ENCODE measurements at places on chromosomes 2 and 18. TPM values are rescaled to one million over a fixed set of nuclear protein-coding genes. Genes with fewer than 3 reads are reported as not detected.
A peak's percentile ranks its signal among the peaks of the same experiment; 100 is the strongest.

- no peak for DNase-seq
Observed at GRCh38 chr2:238985041-238985729, 137.3 kb downstream of the TWIST2 start.

DNA sequence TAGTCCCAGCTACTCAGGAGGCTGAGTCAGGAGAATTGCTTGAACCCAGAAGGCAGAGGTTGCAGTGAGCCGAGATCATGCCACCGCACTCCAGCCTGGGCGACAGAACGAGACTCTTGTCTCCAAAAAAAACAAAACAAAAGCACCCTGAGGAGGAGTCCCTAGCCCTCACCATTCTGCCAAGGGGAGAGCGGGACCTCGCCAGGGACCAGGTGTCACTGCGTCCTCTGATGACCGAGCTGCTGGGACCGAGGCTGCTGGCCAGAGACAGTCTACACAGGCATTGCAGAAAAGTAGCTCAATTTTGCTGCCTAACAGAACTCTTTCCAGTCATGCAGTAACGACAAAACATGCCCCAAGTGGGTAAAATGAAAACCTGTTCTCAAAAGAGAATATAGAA is 18.4 kb downstream of the NCK2 start:
- DNase-seq = no peak

GRCh38 chr2:118320196-118320595 is 231.9 kb downstream of the INSIG2 start:
- DNase-seq = no peak

DNA sequence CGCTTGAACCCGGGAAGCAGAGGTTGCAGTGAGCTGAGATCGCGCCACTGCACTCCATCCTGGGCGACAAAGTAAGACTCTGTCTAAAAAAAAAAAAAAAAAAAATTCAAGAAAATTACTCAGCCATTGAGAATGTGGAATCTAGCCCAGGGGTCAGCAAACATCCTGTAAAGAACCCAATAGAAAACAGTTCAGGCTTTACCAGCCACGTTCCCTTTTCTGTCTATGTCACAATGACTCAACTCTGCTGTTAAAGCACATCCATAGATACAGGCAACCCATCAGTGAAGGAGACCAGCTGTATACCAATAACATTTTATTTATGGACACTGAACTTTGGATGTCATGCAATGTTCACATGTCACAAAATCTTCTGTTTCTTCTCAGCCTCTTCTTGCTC is 435.6 kb upstream of the GYPC start:
- DNase-seq = no peak

GRCh38 chr2:105521176-105521575 is 122.3 kb upstream of the FHL2 start:
- DNase-seq = no peak

- DNase-seq = no peak
Observed at GRCh38 chr2:164821338-164821737, 20.3 kb downstream of the COBLL1 start.

DNA sequence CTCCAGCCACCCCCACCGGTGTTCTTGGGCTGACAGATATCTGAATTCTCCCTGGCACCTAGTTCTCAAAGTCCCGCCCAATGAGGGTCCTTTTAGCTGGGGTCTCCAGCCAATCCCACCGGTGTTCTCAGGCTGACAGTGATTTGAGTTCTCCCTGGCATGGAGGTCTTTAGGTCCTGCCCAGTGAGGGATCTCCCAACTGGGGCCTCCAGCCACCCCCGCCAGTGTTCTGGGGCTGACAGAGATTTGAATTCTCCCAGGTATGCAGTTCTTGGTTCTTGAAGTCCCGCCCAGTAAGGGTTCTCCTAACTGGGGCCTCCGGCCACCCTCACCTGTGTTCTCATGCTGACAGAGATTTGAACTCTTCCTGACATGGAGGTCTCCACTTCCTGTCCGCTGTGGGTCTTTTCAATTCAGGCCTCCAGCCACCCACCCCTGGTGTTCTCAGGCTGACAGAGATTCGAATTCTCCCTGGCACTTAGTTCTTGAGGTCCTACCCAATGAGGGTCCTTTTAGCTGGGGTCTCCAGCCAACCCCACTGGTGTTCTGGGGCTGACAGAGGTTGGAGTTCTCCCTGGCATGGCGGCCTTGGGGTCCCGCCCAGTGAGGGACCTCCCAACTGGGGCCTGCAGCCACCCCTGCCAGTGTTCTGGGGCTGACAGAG is 154.6 kb downstream of the ANKRD36 start:
- DNase-seq = peak; percentile 51

- DNase-seq = no peak
Observed at GRCh38 chr2:100407073-100407472, 10.4 kb downstream of the CHST10 start.

DNA sequence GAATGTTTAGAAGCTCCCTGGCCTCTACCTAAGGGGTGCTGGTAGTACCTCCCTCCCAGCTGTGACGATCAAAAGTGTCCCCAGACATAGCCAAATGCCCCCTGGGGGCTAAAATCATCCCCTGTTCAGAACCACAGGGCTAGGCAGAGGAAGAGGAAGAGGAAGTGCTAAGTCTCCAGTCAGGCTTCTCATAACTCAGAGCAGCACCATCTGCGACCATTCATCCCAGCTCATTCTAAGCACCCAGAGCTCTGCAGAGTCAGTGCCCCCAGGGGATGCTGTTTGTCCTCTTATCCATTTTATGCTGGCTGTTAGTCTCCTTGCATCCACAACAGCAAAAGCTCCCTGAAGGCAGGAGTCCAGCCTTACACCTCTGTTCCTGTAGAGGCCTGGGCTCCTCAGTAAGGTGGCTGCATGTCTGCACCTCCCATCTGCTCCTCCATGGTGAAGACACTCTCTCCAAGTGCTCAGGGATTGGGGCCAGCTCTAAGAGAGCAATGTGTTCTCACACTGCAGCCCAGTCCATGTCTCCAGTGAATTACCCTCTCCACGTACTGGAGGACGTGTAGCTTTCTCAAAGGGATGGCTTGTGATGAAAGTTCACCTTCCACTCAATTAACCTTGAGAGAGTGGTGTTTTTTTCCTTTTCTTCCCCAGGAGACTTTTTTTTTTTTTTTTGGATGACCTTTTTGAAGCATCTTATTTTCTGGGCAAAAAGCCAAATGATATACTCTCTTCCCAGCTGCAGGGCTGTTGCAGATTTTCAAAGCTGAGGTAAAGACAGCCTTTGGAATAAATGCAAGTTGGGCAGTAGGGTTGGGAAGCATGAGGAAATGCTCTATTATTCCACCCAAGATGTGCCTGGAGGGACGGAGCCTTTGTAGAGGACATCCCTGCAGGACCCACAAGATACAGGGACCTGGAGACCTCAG is 158.9 kb upstream of the SLC14A2 start:
- DNase-seq = no peak

DNA sequence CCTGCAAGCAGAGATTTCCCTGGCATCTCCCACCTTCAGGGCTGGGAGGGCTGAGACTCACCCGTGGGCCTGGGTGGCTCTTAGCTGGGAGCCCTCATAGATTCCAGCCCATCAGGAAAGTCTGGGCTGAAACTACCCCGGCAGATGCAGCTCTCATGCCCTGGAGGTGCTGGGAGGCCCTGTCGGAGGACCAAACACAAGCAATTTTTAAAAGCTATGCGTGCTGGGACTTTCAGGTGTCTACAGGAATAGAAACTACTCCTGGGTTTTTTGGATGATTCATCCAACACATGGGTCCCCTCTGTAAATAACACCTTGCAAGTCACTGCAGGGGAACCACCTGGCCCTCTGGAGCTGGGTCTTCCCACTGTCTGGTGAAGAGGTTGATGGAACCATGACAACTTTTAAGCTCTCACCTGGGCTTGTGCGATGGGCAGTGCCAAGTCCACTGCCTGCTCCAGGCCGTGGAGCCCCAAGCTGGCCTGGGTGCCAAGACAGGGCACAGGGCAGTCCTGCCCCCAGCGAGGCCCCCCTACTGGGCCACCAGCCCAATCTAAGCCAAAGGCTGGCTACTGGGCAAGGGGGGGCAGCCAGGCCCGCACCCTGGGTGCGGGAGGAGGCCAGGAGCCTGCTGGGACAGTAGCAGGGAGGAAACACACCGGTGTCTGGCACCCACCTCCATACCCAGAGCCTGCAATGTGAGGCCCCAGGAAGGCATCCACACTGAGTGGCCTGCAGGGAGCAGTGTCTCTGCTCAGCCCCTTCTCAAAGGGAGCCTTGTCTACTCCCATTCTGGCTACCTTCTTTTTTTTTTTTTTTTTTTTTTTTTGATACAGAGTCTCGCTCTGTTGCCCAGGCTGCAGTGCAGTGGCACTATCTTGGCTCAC is 1.1 kb upstream of the GPR55 start:
- DNase-seq = no peak

DNA sequence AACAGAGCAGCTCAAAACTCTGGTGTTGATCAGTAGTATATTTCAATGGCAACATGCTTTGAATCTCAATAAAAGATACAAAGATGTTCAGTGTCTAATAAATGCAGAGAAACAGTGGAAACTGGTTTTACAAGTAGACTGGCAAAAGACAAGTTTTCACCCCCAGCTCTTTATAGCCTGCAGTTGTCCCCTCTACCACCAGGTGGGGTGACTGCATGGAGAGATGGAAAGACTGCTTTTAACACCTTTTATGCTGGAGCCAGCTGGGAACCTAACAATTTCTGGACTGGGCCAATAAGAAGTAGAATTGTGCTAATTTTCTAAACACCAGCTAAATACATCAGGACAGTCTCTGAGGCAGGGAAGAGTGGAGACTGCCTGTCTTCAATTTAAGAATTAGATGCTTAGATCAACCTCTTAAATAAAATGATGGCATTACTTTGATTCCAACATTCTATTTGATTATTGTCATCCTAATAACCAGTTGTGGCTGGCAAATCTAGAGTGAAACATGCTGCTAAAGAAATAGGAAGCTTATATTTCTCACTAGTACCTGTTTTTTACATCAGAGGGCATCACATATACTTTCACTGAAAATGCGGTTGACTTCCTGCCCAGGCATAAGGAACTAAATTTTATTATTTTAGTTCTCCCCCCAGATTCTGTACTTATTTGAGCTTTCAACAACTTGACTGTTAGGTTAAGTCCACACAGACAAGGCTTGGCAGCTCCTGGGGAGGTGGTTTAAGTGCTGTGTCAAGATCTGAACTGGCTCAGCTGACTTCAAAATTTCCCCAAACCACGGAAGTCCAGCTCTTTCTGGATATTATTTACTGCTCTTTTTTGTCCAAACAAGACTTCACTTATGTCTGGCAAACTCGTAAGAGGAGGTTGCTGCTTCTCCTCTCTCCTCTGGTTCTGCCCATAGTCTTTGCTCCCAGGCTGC is 140.5 kb downstream of the TPGS2 start:
- no peak for DNase-seq

GRCh38 chr18:13412017-13412416 is 193.5 kb downstream of the LDLRAD4 start:
- DNase-seq = no peak

FHOD3 gene
- 350 TPM for total RNA-seq

WDR54 gene
- total RNA-seq = 3.0 TPM

FAHD2B gene
- 34.2 TPM for total RNA-seq

LIMS4 gene
- 3.7 TPM for total RNA-seq

CDH2 gene
- total RNA-seq = 293 TPM

GRB14 gene
- 22.1 TPM for total RNA-seq

KCNF1 gene
- total RNA-seq = 0.24 TPM

ANO7 gene
- total RNA-seq = 0.81 TPM

DPYSL5 gene
- not detected for total RNA-seq

TMEM17 gene
- 1.3 TPM for total RNA-seq

ELOA2 gene
- not detected for total RNA-seq

WNT10A gene
- not detected for total RNA-seq
